ENCODE measurements at places on chromosomes 5 and 9.

- no peak for DNase-seq
Observed at GRCh38 chr9:72477930-72478518, 43.4 kb upstream of the TMC1 start.

GRCh38 chr9:82302968-82303655 lies 314.5 kb downstream of the SPATA31D1 start:
- DNase-seq: no peak

- no peak for DNase-seq
Observed at GRCh38 chr5:82777106-82777505, 300.1 kb downstream of the TMEM167A start.

DNA sequence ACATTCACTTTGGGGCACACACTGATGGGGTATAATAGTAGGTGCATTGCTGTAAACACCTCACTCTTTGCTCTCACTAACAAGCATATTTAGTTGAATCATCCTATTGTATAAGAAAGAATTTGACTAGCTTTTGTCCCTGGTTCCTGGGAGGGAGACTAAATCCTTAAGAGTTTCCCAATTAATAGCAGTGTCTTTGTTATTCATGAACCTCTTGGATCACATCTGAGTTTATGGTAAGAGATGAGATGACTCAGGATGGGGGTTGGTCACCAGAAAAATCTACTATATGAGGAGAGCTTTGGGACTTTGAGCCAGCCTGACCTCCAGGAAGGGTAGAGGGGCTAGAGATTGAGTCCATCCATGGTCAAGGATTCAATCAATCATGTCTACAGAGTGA lies 56.8 kb downstream of the PUM3 start:
- DNase-seq: no peak

DNA sequence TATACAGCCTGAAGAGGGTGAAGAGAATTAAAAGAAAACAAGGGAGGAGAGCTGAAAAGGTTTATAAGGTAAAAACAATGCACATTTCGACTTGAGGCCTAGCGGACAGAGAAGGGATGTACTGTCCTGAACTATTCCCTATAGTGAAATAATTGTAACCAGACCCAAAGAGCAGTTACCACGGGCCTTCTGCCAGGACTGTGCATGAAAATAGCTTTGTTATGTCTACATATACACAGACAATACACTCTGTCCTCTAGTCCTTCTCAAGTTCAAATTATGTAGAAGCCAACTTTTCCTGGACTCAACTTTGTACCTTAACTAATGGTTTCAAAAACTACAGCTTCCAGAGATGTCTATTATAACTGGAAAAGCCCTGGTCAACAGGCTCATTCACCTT lies 223.7 kb downstream of the PCSK5 start:
- DNase-seq: no peak

- DNase-seq: no peak
Observed at GRCh38 chr5:17249029-17249634, 31.7 kb downstream of the BASP1 start.

- DNase-seq: no peak
Observed at GRCh38 chr5:5575461-5575860, 153.0 kb downstream of the ICE1 start.

- peak; percentile 64 for DNase-seq
Observed at GRCh38 chr5:16550316-16550952, 66.4 kb downstream of the RETREG1 start.

DNA sequence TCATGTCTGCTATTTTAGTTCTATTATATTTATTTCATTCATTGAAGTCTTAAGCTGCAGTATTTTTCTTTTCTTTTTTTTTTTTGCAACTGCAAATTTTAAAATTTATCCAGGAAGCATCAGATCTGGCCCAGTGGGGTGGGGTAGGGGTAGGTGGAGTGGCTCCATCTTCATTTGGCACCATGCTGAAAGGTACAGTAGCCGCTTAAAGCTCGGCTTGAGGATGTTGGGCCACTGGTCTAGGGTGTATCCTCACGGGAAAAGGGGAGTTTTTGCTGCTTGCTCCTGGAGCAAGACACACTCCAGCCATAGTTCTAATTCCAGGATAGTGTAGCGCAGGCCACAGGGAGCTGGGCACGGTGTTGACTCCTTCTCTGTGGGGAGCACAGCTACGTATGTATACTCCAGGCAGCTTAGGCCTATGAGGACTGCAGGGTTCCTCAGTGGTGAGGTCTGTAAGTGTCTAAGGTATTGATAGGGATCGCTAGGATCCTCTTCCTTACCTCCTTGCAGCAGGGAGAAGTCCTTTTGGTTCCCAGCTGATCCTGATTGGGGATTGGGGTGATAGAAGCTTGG lies 22.7 kb downstream of the RCL1 start:
- no peak for DNase-seq

DNA sequence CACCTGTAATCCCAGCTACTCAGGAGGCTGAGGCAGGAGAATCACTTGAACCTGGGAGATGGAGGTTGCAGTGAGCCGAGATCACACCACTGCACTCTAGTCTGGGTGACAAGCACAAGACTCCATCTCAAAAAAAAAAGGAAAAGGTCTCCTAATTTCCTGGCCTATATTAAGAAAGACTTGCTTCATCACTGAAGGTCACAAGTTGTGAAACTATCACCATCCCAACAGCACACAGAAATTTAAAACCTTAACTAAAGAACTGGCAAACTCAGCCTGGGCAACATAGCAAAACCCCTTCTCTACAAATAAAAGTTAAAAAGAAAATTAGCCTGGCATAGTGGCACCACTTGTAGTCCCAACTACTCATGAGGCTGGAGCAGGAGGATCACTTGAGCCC lies 17.2 kb downstream of the FRMD3 start:
- DNase-seq: no peak

DNA sequence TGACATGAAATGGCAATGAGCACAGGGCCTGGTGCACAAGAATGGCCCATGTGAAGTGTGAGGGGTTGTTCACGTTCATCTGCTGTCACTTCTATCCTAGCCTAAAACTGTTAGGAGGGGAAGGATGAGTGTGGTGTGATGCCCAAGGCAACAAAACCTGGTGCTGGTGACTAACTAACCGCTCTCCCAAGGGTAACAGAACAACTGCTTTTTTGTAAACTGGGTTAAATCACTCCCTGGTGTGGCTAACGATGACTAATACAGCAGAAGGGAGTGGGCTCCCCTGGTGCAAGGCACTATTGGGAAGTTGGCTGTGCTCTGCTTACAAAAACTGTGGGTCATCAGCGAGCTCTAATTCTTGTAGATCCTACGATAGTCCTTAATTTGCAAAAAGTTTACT lies 103.2 kb upstream of the VCAN start:
- DNase-seq: no peak

DNA sequence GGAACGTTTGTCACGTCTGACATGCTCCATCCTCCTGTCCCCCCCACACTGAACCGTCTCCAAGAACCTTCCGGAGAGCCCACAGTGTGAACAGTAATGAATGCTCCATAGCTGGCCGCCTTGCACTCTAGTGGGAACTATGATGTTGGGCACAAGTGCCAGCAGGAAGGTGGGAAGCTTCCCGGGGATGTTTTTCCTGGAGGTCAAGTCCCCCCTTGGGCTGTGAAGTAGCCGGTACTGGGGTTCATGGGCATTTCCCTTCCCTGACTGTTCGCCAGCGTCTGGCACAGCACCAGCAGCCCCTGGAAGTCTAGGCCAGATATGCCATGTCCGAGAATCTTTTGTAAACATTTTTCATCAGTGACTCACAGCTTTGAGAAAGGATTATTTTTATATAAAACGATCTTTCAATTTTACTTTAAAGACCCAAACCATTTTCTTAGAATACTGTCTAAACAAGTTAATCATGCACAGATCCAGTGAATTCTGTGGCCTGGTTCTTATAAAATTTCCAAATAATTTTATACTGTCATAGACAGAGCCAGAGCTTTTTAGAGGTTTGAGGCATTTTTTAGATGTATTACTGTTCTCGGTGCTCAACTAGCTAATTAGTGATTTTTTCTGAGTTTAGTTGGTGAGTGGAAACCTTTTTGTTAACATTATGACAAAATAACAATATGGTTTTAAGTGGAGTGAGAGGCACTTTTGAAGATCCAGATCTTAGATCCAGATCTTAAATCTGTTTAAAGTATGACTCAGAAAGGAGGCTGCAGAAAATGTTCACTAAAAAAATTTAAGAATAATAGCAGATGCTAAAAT lies 11.6 kb downstream of the ABL1 start:
- DNase-seq: no peak

GRCh38 chr9:134055981-134056461 lies 11.8 kb downstream of the BRD3 start:
- no peak for DNase-seq

- DNase-seq: no peak
Observed at GRCh38 chr5:56757077-56757476, 58.3 kb upstream of the MAP3K1 start.

GRCh38 chr9:107534510-107535078 lies 45.0 kb upstream of the KLF4 start:
- DNase-seq: no peak

- DNase-seq: no peak
Observed at GRCh38 chr5:72817076-72817481, 618 bp downstream of the TNPO1 start.

DNA sequence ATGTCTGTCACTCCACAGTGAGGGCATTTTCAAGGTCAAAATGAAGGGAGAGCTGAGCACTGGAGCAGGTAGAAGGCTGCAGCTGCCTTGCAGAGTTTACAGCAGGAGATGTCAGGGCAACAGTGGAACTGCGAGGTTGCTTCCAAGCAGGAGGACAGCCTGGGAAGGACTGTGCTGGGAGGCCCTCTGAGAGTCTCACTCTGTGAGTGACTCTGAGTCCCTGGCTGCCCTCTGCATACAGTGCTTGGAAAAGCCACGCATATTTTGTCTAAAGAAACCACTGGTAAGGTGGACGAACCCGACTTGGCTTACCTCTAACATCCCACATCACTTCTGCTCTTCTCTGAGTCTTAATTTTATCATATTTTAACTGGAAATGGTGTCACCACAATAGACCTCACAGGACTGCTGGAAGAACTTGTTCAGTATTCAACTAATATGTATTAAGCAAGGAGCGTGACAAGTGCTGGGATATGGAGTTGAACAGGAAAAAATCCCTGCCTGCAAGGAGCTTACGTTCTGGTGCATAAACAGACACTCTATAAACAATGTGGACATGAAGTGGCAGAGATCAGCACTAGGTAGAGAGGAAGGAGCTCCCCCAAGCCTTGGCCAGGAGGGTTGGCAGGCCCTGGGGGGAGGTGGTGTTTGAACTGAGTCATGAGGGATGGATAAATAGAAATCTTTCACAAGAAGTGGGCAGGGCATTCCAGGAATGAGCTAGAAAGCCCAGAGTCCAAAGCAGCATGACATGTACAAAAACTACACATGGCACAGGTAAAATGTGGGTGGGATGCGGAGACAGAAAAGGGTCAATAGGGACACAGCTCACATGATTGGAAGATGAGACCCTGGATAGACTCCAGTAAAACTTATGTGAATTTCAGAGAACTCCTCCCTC lies 64.0 kb upstream of the FOXE1 start:
- DNase-seq: no peak

DNA sequence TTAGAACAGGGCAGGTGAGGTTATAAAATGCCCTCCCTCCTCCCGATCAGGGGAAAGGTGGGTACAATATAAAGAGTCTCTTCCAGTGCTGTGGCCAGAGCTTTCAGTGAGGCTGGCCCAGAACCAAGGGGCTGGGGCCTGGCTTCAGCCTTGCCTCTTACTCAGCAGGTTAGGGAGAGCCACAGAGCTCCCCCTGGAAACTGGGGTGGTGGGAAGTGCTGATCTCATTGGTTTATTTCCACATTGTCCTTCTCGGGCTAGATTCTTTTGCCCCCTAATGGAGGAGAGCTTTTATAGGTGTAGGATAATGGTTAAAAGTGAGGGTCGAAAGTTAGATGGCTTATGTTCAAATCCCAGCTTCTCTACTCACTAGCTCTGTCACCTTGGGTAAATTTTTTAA lies 186.7 kb upstream of the TBC1D2 start:
- no peak for DNase-seq

GRCh38 chr5:149397530-149397929 lies 18.4 kb upstream of the IL17B start:
- no peak for DNase-seq

GRCh38 chr5:168879929-168880328 lies 300.8 kb upstream of the PANK3 start:
- no peak for DNase-seq

DNA sequence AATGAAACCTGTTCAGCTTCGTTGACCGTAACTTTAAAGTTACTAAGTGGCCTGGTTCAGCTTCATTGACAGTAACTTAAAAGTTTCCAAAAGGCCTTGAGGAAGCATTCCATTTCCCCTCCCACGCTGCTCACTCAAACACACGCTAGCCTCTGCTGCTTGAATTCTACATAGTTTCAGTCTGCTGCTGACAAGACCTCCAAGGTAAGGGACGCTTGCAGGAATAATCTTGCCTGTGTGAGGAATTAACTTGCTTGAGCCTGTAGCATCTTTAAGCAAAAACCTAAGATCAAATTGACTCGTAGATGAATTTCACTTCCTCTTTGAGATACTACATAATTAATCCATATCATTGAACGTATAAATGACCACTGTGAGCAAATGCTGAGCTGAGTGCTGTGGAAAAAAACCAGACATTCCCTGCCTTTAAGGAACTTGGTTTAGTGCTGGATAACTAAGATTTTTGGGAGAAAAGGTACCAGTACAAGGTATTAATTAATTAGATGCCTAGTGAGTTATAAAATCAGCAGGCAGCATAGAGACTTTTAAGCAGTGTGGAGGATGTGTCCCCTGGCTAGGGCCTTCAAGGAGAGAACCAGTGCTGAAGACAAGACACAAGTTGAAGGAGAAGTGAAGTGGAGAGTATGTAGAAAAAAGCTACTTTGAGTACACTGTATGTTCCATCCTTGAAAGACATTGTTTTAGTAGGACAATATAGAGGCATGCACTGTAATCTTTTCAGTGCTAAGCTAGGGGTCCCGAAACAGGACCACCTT lies 39.2 kb downstream of the GRAMD2B start:
- no peak for DNase-seq

DNA sequence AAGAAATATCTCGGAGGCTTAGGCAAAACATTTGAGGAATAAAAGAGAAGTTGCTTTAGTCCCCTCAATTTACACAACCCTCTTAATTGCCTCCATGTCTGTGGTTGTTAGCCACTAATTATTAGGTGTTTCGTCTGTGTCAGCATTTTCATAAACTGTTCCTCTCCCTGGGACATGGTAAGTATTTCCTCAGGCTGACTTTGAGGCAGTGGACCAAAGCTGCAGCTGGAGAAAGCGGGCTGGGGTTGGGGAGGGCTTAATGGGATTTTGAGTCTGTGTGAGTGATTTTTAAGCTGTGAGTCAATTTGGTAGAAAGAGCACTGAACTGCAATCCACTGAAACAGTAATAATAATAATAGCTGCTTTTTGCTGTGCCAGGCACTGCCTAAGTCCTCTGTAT lies 13.0 kb upstream of the TTC1 start:
- no peak for DNase-seq

DNA sequence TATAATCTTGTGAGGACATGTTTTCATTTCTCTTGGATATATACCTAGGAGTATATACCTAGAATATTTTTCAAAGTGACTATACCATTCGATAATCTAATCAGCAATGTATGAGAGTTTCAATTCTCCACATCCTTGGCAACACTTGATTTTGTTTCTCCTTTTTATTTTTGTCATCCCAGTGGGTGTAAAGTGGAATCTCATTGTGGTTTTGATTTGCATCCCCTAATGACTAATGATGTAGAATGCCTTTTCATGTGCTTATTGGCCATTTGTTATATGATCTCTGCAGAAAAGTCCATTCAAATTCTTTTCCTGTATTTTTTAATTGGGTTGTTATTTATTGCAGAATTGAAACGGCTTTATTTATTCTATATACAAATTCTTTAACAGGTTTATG lies 15.2 kb downstream of the ZCCHC9 start:
- no peak for DNase-seq

- no peak for DNase-seq
Observed at GRCh38 chr5:1245905-1246576, 20.9 kb downstream of the SLC6A18 start.

- DNase-seq: no peak
Observed at GRCh38 chr9:16370647-16371046, 499.8 kb downstream of the BNC2 start.
